A549 treated with GW870086 at 1 μM for 4 hours (cell line): ENCODE measurements at places on chromosomes 7 and 10. TPM values are rescaled to one million over a fixed set of nuclear protein-coding genes. Genes with fewer than 3 reads are reported as not detected.

Gene ERVW-1
- total RNA-seq, result not detected in 5 replicates

Gene MMRN2
- total RNA-seq, result 0.63 to 1.9 TPM (median 0.89 TPM) in 5 replicates

Gene CALHM1
- not detected in 5 replicates for total RNA-seq

Gene LIPM
- total RNA-seq, result not detected in 5 replicates

Gene CDHR3
- 4.0 to 6.3 TPM (median 4.9 TPM) in 5 replicates for total RNA-seq

Gene PLAC9
- total RNA-seq, result 0.38 TPM in 1 of 5 replicates, not detected in the others

Gene FHIP2A
- 7.9 to 11.8 TPM (median 10.7 TPM) in 5 replicates for total RNA-seq

Gene LOXL4
- 1.1 to 1.6 TPM (median 1.5 TPM) in 5 replicates for total RNA-seq

Gene GDF10
- total RNA-seq, result 0.06 to 0.22 TPM (median 0.07 TPM) in 4 of 5 replicates, not detected in the other

Gene PRPS1L1
- not detected in 5 replicates for total RNA-seq

Gene LIPN
- total RNA-seq, result not detected in 5 replicates

Gene RPEL1
- total RNA-seq, result 0.07 to 0.09 TPM in 2 of 5 replicates, not detected in the others

Gene CPA2
- total RNA-seq, result 0.10 TPM in 1 of 5 replicates, not detected in the others

Gene CYP3A5
- 0.91 to 1.6 TPM (median 1.4 TPM) in 5 replicates for total RNA-seq

Gene ACBD7
- total RNA-seq, result 0.85 to 1.3 TPM (median 1.1 TPM) in 5 replicates

Gene ANKRD30A
- total RNA-seq, result 0.31 to 1.2 TPM (median 0.57 TPM) in 5 replicates

Gene OGDH
- 25.7 to 31.2 TPM (median 29.0 TPM) in 5 replicates for total RNA-seq

Gene FAM241B
- total RNA-seq, result 16.7 to 19.2 TPM (median 17.2 TPM) in 5 replicates

Gene LIPF
- total RNA-seq, result not detected in 5 replicates

Gene JCAD
- 8.7 to 12.0 TPM (median 11.2 TPM) in 5 replicates for total RNA-seq

Gene OR6V1
- total RNA-seq, result not detected in 5 replicates

Gene MALRD1
- not detected in 5 replicates for total RNA-seq

Gene SPDYE9
- total RNA-seq, result not detected in 5 replicates

Gene ARL5B
- 5.7 to 9.4 TPM (median 8.2 TPM) in 5 replicates for total RNA-seq

Gene COL26A1
- total RNA-seq, result 0.36 to 0.83 TPM (median 0.60 TPM) in 5 replicates

Gene PRTFDC1
- 16.5 to 18.4 TPM (median 17.0 TPM) in 5 replicates for total RNA-seq

Gene COL28A1
- 0.54 to 1.0 TPM (median 0.59 TPM) in 5 replicates for total RNA-seq

Gene SYCE1
- not detected in 5 replicates for total RNA-seq

Gene MRC1
- total RNA-seq, result 0.02 to 0.06 TPM (median 0.03 TPM) in 4 of 5 replicates, not detected in the other

Gene RBM20
- total RNA-seq, result 2.6 to 3.4 TPM (median 2.7 TPM) in 5 replicates

Gene NEUROG3
- not detected in 5 replicates for total RNA-seq

Gene NRCAM
- total RNA-seq, result 66.0 to 105 TPM (median 95.4 TPM) in 5 replicates

Gene GNAT3
- total RNA-seq, result not detected in 5 replicates

Gene C10orf105
- total RNA-seq, result not detected in 5 replicates

Gene PRRT4
- total RNA-seq, result 0.29 to 0.50 TPM (median 0.41 TPM) in 5 replicates

Gene COL1A2
- total RNA-seq, result not detected in 5 replicates

Gene HOXA11
- total RNA-seq, result 0.55 to 0.80 TPM (median 0.70 TPM) in 5 replicates

Gene SAP25
- 0.24 to 0.64 TPM (median 0.50 TPM) in 5 replicates for total RNA-seq

Gene HK1
- 38.0 to 45.9 TPM (median 44.1 TPM) in 5 replicates for total RNA-seq

Gene HOXA6
- 0.83 to 2.2 TPM (median 1.5 TPM) in 5 replicates for total RNA-seq

Gene ARMS2
- total RNA-seq, result not detected in 5 replicates

Gene PAX4
- not detected in 5 replicates for total RNA-seq

Gene OR9A2
- not detected in 5 replicates for total RNA-seq

Gene FAM25G
- 1.3 to 2.7 TPM in 2 of 5 replicates, not detected in the others for total RNA-seq

Gene C10orf67
- total RNA-seq, result 0.05 to 0.17 TPM (median 0.08 TPM) in 3 of 5 replicates, not detected in the others

Gene ZNF804B
- total RNA-seq, result not detected in 5 replicates

Gene ARHGAP19
- 4.8 to 5.7 TPM (median 5.2 TPM) in 5 replicates for total RNA-seq

Gene DMTF1
- total RNA-seq, result 11.9 to 21.2 TPM (median 19.6 TPM) in 5 replicates

Gene SORCS3
- not detected in 5 replicates for total RNA-seq

Gene EBF3
- 0.10 to 0.27 TPM (median 0.18 TPM) in 5 replicates for total RNA-seq
